Globus pallidus (tissue), 1 donor: ENCODE measurements at places on chromosomes 6 and 20.

DNA sequence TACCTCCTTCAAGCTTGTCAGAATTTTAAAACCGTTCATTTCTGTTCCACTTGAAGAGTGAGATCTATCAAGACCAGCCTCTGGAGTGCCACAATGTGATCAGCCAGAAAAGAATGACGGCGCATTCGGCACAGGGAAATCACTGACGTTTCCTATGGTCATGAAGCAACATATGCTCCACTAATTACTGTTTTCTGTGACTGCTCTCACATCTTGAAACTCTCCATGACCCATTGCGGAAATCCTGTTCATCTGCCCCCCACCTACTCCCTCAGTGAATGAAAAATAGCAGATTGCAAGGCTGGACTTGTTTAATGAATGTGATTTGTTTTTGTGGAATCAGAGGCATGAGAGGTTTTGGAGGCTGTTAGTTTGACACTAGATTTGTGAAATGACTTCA lies 53.2 kb downstream of the SAMD5 start:
- DNase-seq = no peak

GRCh38 chr6:17103715-17104114 lies 1.9 kb downstream of the STMND1 start:
- DNase-seq = no peak

GRCh38 chr6:22466665-22467245 lies 102.6 kb upstream of the HDGFL1 start:
- no peak for DNase-seq

- DNase-seq = no peak
Measured at GRCh38 chr6:56002336-56002735, 126.9 kb upstream of the BMP5 start.

DNA sequence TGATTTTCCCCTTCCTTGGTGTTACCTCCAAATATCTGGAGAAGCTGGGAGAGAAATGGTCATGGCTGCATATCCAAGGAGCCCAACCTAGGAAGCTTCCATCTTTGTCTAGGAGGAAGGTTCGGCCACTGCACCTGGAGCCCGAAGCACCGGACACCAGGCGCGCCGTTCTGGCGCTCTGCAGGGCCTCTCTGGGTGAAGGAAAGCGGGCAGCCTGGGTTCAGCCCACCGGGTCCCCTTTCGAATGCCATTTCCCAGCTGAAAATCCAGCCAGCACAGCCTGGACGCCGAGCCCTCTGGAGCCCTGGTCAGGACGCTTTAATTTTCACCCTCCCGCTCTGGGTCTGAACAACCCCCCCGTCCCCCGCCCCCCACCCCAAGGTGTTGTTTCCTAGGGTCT lies 1.2 kb downstream of the LINC00237 start:
- DNase-seq = no peak

- DNase-seq = no peak
Measured at GRCh38 chr6:159152041-159152440, 17.2 kb upstream of the FNDC1 start.

DNA sequence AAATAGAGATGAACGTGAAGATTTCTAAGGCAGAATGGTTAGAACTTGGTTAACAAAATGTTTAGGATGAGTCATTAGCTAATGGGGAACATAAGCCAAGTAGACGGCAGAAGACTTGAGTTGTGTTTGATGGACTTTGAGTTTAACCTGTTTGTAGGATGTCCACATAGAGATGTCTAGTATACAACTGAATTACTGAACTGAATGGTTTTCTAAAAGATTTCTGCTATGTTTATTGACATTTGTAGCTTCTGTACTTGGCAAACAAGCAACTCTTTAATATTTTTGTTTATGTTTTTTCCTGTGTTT lies 54.5 kb upstream of the DYNLRB1 start:
- no peak for DNase-seq

GRCh38 chr6:3617192-3617631 lies 134.3 kb downstream of the PXDC1 start:
- no peak for DNase-seq

- DNase-seq = no peak
Measured at GRCh38 chr6:158439255-158439654, 120.6 kb upstream of the TMEM181 start.

DNA sequence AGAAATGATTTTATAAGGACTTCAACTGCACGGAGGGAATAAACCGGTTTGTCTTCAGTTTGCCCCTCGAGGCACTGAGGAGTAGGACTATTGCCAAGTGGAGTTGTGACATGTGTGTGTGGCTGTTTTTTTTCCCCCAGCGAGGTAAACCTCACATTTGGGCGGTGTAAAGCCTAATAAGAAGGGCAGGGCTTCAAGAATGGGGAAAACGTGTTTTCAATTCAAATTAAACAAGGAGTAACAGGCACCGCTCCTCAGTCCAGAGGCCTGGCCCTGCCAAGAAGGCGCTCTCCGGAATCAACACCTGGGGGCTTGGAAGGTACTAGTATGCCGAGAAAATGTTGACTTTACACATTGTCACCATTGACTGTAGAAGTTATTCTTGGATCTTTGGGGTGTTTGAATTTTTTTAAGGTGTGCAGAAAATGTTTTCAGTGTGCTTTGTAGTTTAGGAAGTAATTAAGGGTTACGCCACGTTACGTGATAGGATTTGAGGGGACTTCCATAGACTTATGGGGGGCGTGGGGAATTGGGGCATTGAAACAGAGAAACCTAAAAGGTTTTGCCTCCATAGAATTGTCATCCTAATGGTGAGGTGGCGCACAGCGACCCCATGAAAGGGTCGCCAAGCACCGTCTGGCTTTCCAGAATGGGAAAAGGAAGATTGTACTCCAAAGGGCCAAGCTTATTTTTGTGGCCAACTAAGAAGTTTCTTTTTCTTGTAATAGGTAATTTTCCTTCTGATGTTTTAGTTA lies 791 bp downstream of the ADGRG6 start:
- no peak for DNase-seq

GRCh38 chr20:50689864-50690649 lies 1.3 kb downstream of the RIPOR3 start:
- no peak for DNase-seq

GRCh38 chr6:131694832-131695426 lies 6.3 kb downstream of the OR2A4 start:
- peak; percentile 53 for DNase-seq

DNA sequence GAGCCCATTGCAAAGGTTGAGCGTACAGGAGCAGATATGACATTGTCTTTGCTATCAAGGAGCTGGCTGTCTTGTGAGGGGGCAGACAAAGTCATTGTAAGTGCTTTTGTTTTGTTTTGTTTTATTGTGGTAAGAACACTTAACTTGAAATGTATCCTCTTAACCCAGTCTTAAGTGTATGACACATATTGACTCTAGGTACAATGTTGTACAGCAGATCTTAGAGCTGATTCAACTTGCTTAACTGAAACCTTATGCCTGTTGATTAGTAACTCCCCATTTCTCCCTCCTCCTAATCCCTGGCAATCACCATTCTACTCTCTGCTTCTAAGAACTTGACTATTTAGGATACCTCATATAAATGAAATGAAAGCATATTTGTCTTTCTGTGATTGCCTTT lies 429.0 kb downstream of the BMP2 start:
- DNase-seq = no peak

DNA sequence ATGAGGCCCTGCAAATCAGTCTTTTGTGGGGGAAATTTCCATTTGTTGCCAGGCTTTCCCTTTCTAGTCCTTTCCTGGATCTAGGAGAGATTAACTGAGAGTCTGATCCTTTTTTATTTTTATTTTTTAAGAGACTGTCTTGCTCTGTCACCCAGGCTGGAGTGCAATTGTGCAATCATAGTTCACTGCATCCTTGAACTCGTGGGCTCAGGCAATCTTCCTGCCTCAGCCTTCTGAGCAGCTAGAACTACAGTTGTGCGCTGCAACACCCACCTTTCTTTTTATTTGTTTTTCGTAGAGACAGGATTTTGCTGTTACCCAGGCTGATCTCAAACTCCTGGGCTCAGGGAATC lies 22.9 kb downstream of the OR2B2 start:
- no peak for DNase-seq

- no peak for DNase-seq
Measured at GRCh38 chr6:44023586-44024454, 103.4 kb downstream of the MRPL14 start.

- no peak for DNase-seq
Measured at GRCh38 chr20:61311656-61312387, 59.8 kb downstream of the CDH4 start.

DNA sequence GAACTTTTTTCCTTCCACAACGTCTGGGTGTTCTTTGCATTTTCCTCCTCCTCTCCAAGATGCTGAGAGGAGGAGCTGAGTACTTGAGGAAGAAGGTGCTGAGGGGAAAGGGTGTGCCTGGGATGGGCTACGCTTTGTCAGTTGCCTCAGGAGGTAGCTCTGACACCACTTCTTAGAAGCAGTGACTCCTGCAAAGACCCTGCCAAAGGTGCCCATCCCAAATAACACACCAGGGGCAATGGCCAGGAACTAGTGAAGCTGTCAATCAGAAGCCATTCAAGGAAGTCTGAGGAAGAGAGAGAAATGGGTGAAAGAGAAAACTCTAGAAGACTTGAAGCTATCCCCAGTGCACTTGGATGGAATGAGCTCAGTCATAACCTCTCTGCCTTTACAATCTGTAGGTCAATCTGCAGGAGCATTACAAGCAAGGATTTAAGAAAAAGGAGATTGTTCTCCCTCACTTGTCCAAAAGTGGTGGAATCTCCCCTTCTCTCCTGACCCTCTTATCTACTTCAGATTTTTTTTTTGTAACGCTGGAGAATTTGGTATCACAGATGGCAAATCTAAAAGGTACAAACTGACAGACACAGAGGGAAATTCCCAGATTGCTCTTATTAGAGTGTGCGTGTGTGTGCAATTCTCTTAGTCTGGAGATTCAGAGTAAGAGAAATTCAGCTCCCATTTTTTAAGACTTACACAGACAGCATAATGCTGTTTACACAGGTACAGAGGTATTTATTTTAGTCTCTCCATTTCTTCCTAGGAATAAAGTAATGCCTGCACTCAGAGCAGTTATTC lies 242.6 kb downstream of the GMPR start:
- no peak for DNase-seq

GRCh38 chr6:116571683-116572000 lies 338 bp downstream of the RWDD1 start:
- no peak for DNase-seq

DNA sequence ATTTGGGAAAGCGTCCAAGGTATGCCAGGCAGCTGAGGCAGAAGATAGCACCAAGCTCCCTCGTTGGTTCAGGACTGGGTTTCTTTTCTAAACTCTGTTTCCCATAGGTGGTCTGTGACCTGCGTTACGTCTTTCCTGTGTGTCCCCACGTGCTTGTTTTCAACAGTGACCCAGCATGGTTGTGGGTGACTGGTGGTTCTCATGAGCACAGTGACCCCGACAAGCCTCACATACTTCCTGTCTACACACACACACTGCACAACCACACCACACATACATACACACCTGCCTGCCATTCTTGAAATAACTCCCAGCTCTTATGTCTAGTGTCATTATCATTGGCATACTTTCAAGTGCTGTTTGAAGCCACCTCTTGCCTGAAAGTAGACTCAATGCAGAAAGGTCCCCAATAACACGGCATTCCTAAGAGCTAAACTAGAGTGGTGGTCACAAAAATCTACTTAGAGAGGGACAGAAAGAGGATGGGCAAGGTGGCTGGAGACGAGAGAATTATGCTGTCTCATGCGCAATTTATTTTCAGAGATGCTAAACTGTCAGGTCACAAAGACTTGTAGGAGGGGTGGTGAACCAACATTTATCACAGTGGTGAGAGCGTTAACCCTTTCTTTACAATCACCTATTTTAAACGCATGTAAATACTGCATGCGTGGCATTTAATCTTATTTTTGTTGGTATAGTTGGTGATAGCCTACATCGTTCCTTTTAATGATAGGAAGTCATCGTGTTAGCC lies 66.7 kb downstream of the GCNT2 start:
- no peak for DNase-seq

GRCh38 chr6:126905917-126906316 lies 212.6 kb upstream of the RSPO3 start:
- no peak for DNase-seq

- DNase-seq = no peak
Measured at GRCh38 chr6:135870722-135871121, 19.2 kb downstream of the PDE7B start.

GRCh38 chr6:49462599-49462926 lies 490 bp downstream of the MMUT start:
- no peak for DNase-seq

- no peak for DNase-seq
Measured at GRCh38 chr20:47785311-47785853, at the start of gene SULF2. TSS of gene SULF2 (minus strand) at chr20:47785481. CDS start at chr20:47757363, 28,118 bp downstream.

DNA sequence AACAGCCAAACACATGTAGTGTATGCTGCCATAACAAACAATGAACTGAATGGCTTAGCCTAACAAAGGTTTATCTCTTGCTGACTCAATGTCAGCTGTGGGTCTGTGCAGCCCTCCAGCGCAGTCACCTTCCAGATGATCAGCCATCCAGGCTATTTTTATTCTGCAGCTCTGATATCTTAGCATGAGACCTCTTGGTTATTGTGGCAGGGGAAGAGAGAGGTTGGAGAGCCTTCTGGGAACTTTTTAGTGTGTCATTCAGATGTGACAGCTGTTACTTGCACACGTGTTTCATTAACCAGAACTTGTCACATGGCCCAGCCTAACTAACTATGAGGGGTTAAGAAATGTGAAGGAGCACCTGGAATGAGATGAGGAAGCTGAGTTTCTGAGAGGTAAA lies 202.5 kb downstream of the DHX35 start:
- DNase-seq = no peak

- DNase-seq = no peak
Measured at GRCh38 chr6:109118871-109119354, 23.6 kb downstream of the CEP57L1 start.

DNA sequence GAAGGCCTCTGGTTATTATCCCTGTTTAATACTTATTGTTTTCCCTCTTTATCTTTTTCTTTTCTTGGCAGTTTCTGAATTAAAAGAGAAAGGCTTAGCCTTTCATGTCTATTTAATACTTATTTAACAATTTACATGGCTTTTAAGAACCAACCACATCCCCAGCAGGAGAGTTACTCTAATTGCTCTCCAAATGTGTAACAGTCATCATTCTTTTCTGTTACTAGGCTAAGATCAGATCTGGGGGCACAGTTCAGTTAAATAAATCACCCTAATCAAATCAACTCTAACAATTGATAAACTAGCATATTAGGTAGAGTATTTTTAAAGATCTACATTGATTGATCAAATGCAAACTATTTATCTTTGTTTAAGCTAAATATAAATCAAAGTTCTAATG lies 54.1 kb upstream of the NT5E start:
- no peak for DNase-seq

GRCh38 chr6:143180826-143181225 lies 120.1 kb downstream of the AIG1 start:
- no peak for DNase-seq

GRCh38 chr20:47335251-47336128 lies 21.0 kb downstream of the ZMYND8 start:
- peak; percentile 54 for DNase-seq

GRCh38 chr6:36949636-36950035 lies 4.9 kb upstream of the PI16 start:
- no peak for DNase-seq
